ENCODE measurements at places on chromosomes 16 and 17. TPM values are rescaled to one million over a fixed set of nuclear protein-coding genes. Genes with fewer than 3 reads are reported as not detected.

The NDRG4 gene
- 6.7 TPM for total RNA-seq

The DPEP2NB gene
- total RNA-seq: not detected

The NHERF2 gene
- total RNA-seq: 19.0 TPM

The ZPBP2 gene
- total RNA-seq: not detected

The ARHGDIG gene
- 5.9 TPM for total RNA-seq

The FGF11 gene
- not detected for total RNA-seq

The ITGAD gene
- not detected for total RNA-seq

DNA sequence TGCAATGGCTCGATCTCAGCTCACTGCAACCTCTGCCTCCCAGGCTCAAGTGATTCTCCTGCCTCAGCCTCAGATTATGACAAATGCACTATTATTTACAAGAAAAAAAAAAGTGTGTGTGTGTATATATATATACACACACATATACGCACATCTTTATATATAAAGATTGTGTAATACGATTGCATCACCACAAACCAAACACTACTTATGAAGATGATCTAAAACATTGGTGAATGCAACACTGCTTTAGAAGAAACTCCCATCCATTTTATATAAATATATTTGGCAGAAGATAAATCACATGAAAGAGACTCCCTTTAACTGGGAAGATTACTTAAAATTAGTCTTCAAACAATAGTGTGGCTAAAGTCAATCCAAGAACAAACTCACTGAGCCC is 96.7 kb downstream of the SYCE1L start:
- DNase-seq: no peak

DNA sequence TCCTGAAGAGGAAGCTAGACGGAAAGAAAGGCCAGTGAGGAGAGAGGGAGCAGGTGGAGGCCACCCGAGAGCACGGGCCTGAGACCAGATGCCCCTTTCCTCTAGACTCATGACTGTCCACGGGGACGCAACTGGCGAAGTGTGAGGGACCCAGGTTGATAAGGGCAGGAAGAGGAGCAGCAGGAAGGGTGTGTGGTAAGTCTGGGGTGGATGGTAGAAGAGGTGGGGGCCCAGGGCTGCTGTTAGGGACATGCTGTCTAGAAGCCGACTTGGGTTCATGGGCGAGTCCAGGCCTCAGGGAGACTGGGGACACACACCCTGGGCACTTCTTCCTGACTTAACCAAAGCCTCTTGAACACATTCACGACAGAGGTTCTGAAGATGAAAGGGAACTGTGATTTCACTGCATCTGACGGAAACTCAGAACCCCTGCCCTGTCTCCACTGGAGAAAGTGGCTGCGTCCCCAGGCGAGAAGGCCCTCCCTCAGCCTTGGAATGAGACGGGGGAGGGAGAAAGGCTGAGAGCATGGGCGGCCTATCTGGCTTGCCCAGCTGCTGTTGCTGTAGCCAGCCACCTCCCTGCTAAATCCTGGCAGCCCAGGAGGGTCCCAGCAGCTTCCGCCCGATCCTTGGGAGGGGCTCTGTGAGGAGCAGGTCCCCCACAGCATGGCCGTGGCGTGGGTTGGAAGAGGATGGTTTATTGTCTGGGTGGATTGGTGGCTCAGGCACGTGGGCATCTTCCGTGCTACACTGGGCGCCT is 6.0 kb downstream of the HIC1 start:
- DNase-seq: no peak

GRCh38 chr16:85491798-85492294 is 121.3 kb upstream of the GSE1 start:
- DNase-seq: no peak

DNA sequence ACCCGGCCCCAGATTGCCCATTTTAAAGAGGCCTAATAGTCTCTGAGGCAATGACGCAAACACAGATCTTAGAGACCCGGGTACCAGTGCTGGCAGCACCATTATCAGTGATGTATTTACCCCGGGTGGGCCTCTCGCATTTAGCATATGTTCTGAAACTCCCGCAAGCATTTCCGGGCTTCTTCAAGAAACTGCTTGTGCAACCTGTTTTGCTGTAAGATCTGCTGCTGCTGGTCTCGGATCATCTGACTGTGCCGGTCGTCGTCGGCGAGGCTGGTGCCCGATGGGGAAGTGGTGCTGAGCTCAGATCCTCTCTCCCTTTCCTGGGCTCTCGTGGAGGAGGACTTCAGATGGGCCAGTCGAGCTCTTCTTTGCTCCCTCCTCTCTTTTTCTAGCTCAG is 12.5 kb downstream of the CEP295NL start:
- no peak for DNase-seq

GRCh38 chr17:79408251-79408650 is 202.6 kb downstream of the RBFOX3 start:
- no peak for DNase-seq

- no peak for DNase-seq
Observed at GRCh38 chr17:39659279-39660010, 5.7 kb upstream of the TCAP start.

DNA sequence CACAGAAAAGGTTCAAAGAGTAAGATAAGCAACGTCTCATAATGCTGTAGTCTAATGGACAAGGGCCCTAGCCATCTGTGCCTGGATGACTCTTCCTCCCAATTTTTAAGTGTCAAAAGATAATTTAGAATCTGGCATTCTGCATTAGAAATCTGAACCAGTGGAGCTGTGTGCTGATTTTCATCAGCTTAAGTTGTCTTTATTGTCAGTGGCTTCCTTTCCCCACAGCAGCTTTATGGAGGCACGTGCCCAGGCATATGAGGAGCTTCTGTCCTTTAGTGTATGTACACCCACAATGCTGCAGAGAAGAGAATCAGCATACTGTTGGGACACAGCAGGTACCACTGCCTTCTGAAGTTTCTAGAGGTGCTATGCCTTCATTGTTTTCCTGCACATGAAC is 37.9 kb downstream of the HEATR6 start:
- DNase-seq: no peak

GRCh38 chr17:16255481-16255921 is 38.5 kb downstream of the PIGL start:
- peak; percentile 74 for DNase-seq

DNA sequence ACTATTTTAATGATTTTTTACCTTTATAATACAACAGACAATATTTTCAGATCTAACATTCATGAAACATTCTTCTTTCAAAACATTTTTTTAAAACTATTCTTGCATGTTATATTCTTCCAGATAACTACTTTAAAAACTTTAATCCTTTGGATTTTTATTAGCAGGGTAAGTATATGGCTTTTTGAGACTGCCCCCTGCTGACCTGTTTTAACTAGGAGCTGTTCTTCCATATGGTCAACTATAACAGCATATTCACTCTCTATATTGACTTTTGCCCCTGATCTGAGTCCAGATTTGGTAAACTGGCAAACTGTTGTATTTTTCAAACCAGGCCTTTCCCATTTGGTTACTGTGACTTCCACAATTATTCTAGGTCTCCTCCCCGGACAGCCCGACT is 16.5 kb downstream of the ZNF18 start:
- DNase-seq: no peak

GRCh38 chr17:5439446-5439764 is 450 bp upstream of the C1QBP start:
- DNase-seq: no peak

- no peak for DNase-seq
Observed at GRCh38 chr17:73782641-73783381, 138.6 kb upstream of the SDK2 start.

GRCh38 chr16:65120461-65120830 is 1.4 kb downstream of the CDH11 start:
- no peak for DNase-seq

GRCh38 chr17:3415610-3416009 is 4.4 kb downstream of the OR3A3 start:
- DNase-seq: no peak

- DNase-seq: peak; percentile 22
Observed at GRCh38 chr17:8556074-8556473, 74.5 kb downstream of the MYH10 start.

- DNase-seq: no peak
Observed at GRCh38 chr17:77698903-77699623, 259.4 kb upstream of the TNRC6C start.
